ENCODE measurements at places on chromosomes 5 and 9.

- DNase-seq: no peak
Measured at GRCh38 chr5:73486119-73486899, 11.9 kb upstream of the BTF3 start.

DNA sequence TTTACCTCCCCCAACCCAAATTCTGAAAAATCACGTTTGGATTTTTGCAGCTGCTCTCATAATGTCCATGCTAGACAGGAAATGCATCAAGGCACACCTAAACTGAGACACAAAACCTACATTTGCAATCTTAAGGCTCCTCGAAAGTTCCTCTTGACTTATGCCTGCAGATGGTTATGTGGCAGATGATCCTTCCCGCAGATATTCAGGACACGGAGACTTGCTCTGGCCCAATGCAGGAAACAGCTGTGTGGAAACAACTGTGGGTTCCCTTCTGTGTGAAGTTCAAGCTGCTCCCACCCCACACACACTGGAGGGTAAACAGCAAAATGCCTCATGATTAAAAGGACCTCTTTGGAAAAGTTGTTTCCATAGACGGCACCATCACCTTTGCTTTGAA lies 253.8 kb downstream of the EBF1 start:
- no peak for DNase-seq

GRCh38 chr5:147712019-147712418 lies 70.5 kb downstream of the JAKMIP2 start:
- no peak for DNase-seq

- DNase-seq: no peak
Measured at GRCh38 chr5:171131497-171131896, 177.6 kb upstream of the TLX3 start.

DNA sequence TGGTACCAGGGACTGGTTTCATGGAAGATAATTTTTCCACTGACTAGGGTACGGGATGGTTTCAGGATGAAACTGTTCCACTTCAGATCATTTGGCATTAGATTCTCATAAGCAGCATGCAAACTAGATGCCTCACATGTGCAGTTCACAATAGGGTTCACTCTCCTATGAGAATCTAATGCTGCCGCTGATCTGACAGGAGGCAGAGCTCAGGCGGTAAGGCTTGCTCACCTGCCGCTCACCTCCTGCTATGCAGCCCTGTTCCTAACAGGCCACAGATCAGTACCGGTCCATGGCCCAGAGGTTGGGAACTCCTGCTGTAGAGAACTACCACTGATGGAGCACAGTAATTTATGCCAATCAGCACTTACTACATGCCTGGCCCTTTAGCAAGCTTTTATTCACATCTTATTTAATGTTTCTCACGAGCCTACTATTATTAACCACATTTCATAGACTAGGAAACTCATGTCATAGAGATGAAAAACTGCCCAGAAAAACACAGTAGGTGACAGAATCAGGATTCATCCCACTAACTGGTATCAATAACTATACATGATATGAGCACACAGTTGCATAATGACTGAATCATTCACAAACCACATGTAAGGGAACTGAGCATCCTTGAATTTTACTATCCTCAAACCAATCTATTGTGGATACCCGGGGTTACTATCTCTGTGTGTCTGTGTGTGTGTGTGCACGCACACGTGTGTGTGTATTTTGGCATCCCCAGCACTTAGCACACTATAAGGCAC lies 46.5 kb downstream of the SVEP1 start:
- no peak for DNase-seq

DNA sequence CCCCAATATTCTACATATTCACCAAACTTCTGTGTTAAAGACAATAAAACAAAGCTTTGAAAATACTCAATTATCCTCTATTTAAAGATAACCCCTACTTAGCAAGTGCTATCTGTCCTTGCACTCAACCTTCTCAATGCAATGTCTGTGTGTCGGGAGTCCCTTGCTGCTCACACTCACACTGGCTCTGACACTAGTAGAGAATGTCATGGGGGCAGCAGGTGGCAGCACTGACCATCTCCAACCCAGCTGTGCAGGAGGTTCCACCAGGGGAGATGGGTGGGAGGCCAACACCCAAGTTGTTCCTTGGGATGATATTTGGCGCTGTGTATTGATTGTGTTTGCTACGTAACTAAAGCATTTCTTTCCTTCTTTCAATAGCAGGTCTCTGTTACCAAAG lies 59.4 kb upstream of the SIMC1 start:
- DNase-seq: no peak

DNA sequence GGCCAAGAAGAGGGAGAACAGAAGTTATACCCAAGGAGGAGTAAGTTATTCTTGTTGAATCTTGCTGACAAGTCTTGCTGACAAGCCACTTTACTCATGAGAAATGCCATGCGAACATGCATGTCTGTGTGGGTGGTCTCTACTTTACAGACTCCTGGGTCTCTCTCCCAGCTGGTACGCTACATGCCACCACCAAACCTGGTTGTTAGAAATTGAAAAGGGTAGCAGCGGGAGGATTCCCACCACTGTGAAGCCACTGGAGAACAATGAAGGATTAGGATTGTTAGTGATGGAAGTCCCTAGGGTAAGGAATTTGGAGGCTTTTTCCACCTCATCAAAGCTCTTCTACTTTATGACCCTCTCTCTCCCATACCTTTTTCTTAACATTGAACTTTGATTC lies 53.6 kb upstream of the GABRB2 start:
- no peak for DNase-seq

DNA sequence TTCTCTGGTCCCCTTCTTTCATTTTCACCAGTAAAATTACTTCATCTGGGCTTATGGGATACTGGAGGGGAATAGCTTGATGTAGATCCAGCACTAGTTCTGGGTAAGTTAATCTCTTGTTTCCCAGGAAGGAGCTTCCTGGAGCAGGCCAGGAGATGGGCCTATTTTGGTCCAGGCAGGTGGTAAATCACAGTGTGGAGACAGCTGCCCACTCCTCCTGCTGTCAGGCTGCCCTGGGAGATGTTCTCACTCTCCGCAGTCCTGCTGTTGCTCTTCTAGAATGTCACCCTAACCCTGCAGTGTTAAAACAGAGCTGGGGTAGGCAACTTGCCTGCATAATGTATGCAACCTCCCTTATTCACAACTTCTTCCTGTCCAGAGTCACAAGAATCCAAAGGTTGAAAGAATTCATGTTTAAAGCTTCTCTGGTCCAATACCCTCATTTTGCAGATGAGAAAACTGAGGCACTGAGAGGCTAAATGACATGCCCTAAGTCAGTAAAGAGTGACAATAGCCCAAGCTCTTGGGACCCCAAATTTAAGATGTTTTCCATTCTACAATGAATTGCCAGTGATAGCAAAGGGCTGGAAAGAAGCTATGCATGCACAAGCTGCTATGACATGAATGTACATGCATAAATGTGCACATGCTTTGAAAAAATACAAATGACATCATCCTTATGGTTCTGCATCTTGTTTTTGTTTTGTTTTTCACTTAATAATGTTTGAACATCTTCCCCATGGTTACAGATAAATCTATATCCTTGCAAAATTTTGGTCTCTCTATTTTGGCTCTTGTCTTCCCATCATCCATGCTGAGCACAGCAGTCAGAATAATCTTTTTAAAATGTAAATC lies 71.8 kb upstream of the ADRA1B start:
- no peak for DNase-seq

- no peak for DNase-seq
Measured at GRCh38 chr5:171520300-171521174, 101.1 kb downstream of the FGF18 start.

DNA sequence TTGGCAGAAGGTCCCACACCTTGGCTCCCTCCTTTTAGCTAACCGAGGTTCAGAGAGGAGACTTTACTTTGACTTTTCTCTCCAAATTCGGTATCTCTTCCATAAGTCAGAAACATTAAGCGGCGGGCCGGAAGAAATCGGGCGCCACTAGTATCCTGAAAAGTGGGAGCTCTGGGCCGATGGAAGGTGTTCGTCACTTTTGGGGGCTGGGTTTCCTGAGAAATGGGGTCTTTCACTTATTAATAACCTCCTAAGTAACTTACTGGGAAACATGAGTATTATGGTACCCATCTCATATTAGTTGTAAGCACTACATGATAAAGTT lies 716 bp downstream of the STX17 start:
- DNase-seq: no peak

GRCh38 chr5:55305345-55305744 lies 2.1 kb downstream of the DHX29 start:
- no peak for DNase-seq

DNA sequence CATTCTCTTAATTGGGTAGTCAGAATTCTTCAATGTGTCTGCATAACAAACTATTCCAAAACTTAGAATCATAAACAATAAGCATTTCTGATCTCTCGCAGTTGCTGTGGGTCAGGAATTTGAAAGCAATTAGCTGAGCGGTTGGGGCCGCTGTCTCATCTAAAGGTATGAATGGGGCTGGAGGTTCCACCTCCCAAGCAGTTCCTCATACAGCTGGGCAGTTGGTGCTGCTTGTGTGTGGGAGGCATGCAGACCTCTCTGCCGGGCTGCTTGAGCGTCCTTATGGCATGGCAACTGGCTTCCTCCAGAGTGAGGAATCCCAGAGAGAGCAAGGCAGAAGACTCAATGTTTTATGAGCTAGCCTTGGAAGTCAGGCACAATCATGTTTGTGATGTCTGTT lies 30.2 kb upstream of the SEMA4D start:
- DNase-seq: no peak

DNA sequence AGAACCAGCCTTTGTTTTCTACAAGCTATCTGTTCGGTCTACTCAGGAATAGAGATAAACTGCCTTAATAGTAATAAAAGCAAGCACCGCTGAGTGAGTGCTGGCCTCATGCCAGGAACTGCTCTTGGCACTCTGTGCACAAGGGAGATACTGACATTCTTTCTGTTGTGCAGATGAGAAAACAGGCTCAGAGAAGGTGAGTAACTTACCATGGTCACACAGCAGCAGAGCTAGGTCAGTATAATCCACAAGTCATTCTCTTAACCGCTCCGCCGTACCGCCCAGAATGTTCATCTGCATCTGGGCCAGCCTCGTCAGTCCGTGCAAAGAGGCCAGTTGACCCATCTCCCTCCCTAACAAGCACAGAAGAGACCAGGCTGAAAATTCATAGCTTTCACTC lies 27.4 kb downstream of the QRFP start:
- DNase-seq: no peak
